ENCODE measurements at places on chromosomes 12 and 14.

DNA sequence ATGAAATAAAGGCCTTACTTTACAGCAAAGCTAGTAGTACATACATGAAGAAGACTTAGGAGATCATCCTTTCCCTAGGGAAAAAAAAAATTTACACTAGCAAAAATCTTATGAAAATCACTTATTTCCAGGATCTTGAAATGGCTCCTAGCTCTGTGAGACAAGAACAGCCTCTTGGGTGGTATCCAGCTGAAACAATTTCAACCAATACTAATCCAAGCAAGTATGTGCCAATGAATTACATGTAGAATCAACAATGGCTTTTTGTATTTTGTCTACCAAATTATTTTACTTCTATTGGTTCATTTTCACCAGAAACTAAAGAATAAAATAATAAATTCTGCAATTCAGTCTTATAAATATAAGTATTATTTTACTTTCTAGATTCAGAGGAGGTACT, 2.7 kb upstream of the SLCO1A2 start:
- DNase-seq, result no peak

DNA sequence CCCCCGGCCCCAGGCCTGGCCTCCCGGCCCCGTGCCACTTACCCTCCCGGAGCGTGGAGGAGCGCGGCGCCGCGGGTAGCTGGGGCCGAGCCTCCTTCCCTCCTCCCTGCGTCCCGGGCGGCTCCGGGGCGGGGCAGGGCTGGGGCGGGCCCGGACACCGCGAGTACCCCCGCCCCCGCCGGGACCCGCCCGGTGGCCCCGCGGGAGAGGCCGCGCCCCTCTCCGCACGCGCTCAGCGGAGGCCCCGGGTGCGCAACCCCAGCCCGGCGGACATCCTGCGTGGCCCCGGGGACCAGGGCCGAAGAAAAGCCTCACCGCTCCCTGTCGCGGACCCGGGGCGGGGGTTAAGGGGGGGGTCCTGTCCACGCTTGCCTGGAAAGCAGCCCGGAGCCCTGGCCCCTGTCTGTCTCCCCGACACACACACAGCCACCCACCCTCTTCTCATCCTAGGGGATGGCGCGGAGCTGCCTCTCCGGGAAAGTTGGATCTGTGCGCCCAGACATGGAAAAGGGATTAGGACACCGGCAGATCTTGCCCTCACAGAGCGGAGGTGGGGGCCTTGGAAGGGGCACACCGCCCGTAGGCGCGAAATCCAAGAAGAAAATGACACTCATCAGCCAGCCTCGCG, at the start of gene SYNE3:
Gene SYNE3 (minus strand): TSS at position 97 of the 628 bp plus-strand sequence. CDS start 40,829 bp downstream, outside the sequence.
- peak; percentile 39 for DNase-seq

- DNase-seq, result no peak
These were observed 27.8 kb downstream of the HIP1R start for GRCh38 chr12:122862872-122863701.

- no peak for DNase-seq
These were observed 309.0 kb downstream of the VRK1 start for GRCh38 chr14:97106166-97106565.

- no peak for DNase-seq
These were observed 163.6 kb upstream of the PLEKHG7 start for GRCh38 chr12:92539110-92539749.

DNA sequence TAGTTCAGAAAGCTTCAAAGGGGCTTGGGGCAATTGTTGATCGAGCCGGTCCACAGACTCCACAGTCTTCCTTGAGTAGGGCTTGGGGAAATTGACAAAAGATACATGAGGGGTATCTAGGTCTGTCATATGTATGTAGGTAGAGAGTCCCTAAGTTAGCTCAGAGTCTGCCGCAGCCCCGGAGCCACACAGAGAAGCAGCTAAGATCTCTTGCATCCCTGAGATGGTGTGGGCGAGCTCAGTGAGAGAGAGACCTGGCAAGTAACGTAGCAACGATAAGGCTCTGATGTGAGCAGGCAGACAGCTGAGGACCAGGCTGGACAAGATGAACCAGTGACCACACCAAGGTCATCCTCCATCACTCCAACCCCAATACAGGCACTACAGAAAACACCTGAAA, 297.6 kb downstream of the TMEM132D start:
- DNase-seq, result no peak

- DNase-seq, result no peak
These were observed 42.8 kb upstream of the CRADD start for GRCh38 chr12:93634416-93634815.

DNA sequence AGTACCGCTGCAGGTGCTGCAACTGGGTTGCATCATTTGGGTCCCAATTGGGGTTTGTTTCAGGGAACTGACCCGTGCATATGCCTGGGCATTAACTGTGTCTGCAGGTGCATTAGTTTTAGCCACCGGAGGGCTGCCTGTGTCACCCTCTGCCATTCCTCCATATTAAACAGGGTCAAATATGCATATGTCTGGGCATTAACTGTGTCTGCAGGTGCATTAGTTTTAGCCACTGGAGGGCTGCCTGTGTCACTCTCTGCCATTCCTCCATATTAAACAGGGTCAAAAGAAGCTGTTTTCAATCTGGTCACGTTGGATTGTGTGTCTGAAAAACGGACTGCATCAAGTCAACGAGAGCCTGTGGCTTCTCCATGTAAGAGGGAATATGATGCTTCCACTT, 1317.0 kb downstream of the TMEM121 start:
- DNase-seq, result no peak

DNA sequence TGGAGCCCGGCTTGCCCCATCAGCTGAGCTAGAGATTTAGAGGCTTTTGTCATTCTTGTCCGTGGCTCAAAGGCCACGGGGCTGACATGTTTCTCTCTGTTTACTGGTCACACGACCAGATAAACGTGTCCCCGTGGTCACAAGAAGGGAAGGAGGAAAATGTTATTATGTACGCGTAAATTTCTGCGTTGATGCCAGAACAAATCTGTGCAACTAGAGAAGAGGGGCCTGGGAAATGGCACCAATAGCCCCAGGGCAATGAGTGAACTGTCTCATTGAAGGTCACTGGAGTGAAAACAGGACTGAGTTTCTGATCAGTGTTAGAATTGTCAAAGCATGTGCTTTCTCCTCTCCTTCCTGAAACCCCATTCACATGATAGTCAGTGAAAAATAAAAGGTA, 25.3 kb downstream of the OAS2 start:
- DNase-seq, result no peak

DNA sequence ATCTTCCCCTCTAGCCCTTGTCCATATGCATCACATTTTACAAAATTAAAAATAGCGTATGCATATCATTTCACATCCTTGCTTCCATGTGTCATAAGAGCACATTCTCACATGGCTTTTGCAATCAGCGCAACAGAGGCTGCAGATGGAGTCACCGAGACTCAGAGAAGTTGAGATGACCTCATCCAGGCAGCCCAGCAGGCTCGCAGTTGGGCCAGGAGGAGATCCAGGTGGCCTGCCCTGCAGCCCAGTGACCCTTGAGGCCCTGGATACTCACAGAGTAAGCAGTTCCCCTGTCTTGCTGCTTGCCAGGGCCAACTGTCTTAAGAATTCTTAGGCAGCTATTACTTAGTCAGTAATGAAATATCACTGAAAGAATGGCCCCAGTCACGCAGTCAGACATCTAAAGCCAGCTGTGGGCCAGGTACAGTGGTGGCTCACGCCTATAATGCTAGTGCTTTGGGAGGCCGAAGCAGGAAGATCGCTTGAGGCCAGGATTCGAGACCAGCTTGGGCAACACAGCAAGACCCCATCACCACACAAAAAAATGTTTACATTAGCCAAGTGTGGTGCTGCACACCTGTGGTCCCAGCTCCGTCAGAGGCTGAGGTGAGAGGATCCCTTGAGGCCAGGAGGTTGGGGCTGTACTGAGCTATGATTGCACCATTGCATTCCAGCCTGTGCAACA, 9.1 kb downstream of the CAMKK2 start:
- no peak for DNase-seq

DNA sequence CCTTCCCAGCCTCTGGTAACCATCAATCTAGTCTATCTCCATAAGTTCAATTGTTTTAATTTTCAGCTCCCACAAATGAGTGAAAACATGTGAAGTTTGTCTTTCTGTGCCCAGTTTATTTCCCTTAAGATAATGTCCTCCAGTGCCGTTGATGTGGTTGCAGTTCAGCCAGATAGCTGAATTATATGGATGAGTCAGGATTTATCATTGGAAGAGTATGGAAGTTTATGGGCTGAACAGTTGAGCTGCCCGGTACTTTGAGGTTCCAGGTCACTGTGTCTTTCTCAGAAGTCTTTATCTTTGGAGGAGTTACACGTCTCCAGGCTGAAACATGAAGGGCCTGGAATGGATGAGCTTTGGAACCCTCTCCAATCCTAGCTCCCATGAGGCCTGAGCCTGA, 120.1 kb downstream of the ASCL4 start:
- no peak for DNase-seq

GRCh38 chr14:67584978-67585377, 15.1 kb downstream of the PIGH start:
- no peak for DNase-seq

DNA sequence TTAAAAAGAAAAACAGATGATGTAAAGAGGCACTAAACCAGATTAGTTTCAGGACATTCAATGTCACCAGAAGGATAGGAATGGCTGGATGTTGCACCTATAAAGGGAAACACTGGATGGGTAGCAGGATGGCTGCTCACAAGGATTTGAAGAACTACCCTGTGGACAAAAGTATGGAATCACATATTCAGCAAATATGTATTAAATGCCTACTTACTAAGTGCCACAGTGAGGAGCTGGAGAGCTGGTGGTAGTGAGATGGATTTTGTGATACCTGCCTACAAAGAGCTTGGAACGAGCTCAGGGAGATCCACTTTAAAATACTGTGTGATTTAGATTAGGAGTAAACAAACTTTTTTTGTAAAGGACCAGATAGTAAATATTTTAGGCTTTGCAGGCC, 316.2 kb downstream of the PAWR start:
- DNase-seq, result no peak
